ENCODE measurements at places on chromosomes 16 and 17.

DNA sequence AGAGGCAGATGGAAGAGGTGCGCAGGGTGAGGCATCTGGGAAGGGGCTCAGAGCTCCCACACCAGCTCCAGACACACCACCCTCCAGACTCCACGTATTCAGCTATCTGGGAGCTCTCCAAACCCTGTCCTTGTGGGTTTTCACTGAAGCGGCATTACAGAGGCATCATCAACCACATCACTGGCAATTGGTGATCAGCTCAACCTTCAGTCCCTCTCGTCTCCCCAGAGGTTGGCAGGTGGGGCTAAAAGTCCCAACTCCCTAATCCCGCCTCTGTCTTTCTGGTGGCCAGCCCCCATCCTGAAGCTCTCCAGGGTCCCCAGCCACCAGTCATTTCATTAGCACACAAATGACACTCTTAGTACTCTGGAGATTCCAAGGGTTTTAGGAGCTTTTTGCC is 123.9 kb downstream of the KCNJ12 start:
- DNase-seq: no peak

- DNase-seq: no peak
These were observed 17.3 kb downstream of the RABEP1 start for GRCh38 chr17:5299383-5299782.

- DNase-seq: peak; percentile 65
These were observed 29.0 kb downstream of the KATNB1 start for GRCh38 chr16:57764341-57765159.

DNA sequence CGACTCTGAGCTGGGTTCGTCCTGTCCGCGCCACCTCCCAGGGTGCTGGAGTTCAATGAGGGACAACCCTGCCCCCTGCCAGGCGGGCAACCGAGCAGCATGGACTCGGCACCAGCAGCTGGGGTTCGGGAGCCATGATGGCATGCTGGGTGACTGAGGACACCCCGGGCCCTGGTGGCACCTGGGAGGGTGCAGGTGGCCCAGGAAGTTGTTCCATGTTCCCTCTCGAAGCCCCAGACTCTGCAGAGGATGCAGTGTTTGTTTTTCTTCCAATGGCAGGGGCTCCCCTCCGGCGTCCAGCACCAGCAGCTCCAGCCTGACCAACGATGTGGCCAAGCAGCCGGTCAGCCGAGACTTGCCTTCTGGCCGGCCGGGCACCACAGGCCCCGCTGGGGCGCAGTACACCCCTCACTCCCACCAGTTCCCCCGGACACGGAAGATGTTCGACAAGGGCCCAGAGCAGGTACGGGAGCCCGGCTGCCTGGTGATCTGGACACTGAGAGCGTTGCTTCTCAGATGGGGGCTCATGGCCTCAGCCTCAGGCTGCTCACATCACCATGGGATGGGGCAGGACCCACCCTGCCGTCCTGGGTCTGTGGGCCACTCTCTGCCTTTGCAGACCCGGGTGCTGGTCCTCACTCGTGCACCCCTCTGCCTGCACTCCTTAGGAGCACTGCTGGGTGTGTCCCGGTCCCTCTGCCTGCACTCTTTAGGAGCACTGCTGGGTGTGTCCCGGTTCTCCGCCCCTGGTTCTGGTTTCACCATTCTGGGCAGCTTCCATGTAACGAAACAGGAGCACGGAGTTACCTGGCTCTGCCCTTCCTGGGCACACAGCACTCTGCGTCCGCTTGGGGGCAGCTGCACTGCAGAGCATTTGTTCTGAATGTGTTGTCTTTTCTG is 68.2 kb upstream of the CHMP6 start:
- no peak for DNase-seq

DNA sequence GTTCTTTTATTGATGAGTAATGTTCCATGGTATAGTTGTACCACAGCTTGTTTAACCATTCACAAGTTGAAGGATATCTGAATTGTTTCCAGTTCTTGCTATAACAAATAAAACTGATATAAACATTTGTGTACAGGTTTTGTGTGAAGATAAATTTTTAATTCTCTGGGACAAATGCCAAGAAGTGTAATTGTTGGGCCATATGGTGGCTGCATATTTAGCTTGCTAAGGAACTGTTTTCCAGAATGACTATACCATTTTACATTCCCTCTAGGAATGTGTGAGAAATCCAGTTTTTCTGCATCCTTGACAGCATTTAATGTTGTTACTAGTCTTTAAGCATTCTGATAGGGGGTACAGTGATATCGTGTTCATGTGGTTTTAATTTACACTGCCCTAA is 368.5 kb downstream of the KIF2B start:
- DNase-seq: no peak

DNA sequence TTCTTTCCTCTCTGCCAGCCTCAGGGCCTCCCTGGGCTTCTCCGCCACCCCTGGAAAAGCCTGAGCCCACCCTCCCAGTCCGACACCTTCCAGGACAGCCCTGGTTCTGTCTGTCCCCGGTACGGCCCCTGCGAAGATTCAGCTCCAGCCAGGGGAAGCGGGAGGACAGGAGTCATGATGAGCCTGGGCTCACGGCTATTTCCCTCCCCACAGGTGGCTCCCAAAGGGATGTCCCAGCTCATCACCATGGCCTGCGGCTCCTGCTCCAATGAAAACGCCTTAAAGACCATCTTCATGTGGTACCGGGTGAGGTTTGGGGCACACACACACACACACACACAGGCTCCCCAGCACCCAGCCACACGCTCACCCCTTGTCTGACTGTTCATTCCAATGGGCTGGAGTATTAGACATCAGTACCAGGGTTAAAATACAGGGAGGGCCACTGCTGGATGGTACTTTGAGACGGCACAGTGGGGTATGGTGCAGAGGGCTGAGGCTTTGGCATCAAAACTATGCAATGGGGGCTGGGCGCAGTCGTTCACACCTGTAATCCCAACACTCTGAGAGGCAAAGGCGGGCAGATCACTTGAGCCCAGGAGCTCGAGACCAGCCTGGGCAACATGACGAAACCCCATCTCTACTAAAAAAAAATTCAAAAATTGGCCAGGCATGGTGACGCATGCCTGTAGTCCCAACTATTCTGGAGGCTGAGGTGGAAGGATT is 32.8 kb downstream of the TMEM186 start:
- no peak for DNase-seq

GRCh38 chr17:3535253-3535995 is 22.2 kb downstream of the TRPV3 start:
- peak; percentile 25 for DNase-seq

DNA sequence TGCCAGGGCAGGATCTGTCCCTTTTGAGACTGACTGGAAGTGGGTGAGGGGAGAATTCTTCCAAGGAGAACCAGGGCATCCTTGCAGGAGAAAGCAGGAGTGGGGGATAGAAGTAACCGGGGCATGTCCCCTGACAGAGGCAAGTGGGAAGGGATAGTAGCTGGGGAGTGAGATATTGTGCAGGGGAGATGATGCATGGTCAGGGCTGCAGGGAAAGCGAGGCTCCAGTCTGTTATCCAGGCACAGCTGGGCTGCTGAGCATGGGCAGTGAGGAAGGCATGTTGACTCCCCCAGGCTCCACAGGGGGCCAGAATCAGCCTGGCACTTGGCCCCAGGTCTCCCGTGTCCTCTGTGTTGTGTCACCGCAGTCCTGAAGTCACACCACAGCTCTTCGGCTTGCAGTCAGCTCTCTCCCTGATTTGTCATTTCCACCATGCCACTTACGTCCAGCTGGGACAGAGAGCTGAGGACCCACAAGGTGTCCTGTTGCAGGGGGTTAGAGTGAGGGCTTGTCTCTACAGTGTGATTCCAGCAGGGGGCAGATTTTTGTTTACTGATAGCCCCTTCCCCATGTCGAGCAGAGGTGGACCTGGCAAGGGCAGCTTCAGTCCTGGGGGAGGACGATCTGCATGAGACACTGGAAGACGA is 40.9 kb downstream of the B9D1 start:
- DNase-seq: no peak

- no peak for DNase-seq
These were observed 35.8 kb downstream of the AMFR start for GRCh38 chr16:56389554-56389953.

GRCh38 chr16:56195151-56195550 is 3.9 kb downstream of the GNAO1 start:
- DNase-seq: no peak

- no peak for DNase-seq
These were observed 88.2 kb upstream of the CACNG5 start for GRCh38 chr17:66746736-66747135.

GRCh38 chr17:34764716-34765115 is 185.3 kb downstream of the TMEM132E start:
- DNase-seq: no peak

DNA sequence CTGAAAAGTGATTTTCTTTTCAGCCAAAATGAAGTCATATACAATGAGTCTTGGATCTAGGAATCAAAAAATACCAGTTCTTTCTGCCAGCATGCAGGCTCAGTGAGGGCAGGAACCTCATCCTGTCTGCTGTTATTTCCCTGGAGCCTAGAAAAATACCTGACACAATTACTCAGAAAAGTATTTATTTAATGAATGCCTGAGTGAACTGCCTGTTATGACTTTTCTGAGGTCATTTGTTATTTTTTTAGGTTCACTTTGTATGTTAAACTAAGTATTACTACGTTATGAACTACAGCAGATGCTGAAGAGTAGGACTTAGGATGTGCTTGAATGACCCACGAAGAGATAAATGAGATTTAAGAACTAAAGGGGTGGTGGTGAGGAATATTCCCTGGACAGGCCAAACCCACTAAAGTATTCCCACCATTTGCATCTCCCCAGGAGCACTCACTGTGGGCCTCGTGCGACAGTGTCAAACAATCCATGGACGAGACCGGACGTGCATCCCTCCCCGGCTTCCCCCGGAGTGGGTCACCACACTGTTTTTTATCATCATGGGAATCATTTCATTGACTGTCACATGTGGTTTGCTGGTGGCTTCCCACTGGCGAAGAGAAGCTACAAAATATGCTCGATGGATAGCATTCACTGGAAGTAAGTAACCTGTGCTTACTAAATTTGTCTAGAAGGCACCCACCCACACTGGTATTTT is 17.1 kb upstream of the VWA3A start:
- DNase-seq: no peak

DNA sequence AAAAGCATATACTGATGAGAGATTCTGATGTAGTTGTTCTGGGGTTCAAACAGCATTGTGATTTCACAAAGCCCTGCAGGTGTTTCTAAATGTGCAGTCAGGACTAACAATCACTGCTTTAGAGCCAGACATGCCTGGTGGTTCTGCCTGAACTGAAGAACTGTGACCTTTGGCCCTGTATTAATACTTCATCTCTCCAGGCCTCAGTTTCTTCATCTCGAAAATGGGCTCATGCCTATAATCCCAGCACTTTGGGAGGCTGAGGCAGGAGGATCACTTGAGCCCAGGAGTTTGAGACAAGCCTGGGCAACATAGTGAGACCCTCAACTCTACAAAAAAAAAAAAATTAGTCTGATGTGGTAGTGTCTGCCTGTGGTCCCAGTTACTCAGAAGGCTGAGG is 3.9 kb downstream of the DNAI2 start:
- DNase-seq: no peak

DNA sequence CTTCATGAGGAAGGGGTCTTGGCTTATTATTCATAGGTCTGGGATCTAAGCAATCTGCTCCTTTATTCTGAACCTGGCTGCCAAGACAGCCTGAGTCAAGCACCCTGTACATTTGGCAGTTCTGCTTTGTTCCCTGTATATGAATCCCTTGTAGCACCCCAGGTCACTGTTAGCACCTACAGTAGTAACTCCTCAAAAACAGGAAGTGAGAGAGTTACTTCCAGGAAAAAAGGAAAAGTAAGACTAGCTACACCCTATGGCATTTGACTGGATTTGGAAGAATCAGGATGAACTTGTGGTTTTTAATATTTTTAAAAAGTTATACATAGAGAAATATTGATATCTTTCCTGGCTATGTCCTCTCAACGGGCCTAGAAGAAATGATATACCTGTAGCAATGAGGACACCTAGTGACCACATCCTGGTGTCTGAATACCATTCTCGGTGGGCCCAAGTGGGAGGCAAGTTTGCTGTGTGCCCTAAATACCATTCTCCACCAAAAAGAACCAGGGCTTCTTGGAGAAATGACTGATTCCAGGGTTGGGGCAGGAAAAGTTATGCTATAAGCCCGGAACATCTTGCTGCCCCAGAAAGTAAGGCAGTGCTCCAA is 9.9 kb downstream of the ANKRD40 start:
- DNase-seq: peak; percentile 33

- peak; percentile 95 for DNase-seq
These were observed 133.7 kb downstream of the RAB11FIP4 start for GRCh38 chr17:31524926-31525800.

DNA sequence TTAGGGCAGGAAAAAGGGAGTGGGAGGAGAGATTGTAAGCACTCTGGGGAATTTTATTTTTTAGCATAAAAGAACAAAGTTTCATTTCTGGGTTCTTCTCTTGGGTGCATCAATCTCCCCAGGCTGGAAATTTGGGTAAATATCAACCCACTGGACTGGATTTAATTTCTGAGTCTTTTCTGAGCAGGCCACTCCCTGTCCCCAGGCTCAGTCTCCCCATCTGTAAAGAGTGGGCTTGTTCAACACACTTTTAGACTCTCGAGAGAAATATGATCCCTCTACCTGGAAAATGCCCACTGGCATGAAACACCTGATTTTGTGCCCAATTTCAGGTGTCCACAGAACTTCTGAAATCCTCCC is 617 bp upstream of the VTN start:
- no peak for DNase-seq

GRCh38 chr16:13864689-13865088 is 55.3 kb upstream of the ERCC4 start:
- DNase-seq: no peak

DNA sequence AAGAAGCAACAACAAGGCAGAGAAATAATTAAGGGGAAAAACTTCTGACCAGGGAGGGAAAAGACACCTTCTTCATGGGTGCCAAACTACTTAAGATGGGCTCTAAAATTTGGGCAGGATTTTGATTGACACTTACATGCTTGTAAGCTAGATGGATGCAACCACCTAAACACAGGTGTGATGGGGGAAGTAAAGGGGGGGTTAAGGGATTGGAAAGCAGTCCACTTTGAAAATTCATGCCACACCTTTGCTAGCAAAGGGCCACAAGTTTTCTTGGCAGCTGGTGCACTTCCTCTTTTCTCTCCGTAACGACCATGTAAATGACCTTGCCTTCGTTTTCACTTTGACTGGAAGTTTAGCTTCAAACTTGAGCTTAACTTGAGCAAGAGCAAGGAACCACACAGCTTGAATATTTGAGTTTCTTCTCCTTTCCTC is 14.3 kb upstream of the PRKAR1A start:
- no peak for DNase-seq

- DNase-seq: no peak
These were observed 34.1 kb upstream of the WWOX start for GRCh38 chr16:78065319-78065718.

DNA sequence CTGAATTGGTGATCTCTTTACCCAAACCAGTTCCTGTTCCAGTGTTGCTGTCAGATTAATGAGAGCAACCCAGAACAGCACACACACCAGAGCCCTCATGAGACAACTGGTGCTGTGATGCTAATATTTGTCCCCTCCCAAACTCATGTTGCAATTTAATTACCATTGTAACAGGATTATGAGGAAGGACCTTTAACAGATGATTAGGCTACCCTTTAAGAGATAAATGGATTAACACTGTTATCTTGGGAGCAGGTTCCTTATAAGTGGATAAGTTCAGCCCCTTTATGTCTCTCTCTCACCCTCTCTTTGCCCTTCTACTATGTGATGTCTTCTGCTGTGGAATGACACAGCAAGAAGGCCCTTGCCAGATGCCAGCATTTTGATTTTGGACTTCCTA is 1.1 kb upstream of the CCDC182 start:
- no peak for DNase-seq

Measured in Calu3 (cell line).